ENCODE measurements at places on chromosomes 3 and 15. TPM values are rescaled to one million over a fixed set of nuclear protein-coding genes. Genes with fewer than 3 reads are reported as not detected.
A peak's percentile ranks its signal among the peaks of the same experiment; 100 is the strongest.

ANKRD63 gene
- not detected for total RNA-seq

DNA sequence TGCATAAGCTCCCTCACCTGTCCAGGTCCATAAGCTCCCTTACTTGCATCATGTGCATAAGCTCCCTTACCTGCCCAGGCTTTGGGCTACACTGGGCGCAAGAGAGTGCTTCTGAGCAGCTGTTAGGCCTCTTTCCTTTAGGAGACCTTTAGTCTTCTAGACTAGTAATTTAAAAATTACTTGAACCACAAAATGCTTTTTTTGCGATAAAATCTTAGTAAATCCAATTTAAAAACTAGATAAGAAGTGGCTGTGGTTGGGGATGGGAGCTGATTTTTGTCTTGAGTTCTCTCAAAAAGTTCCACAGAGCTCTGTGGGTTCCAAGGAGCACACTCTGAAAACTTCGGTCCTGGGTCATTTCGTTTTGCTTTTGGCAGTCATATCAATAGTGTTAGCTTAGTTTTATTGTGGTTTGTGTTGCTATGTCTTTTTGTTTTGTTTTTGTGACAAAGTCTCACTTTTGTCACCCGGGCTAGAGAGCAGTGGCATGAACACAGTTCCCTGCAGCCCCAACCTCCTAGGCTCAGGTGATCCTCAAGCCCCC lies 6.7 kb downstream of the CEMIP start:
- H3K4me1 ChIP-seq: no peaks in the 10 kb centered on the region
- no peak overlapping the region for H3K27ac ChIP-seq
- no peak for DNase-seq
- H3K4me3 ChIP-seq: no peak overlapping the region

GRCh38 chr3:13075318-13075717 lies 2.1 kb upstream of the IQSEC1 start:
- H3K4me1 ChIP-seq: peaks cover 17% of the 10 kb centered on the region
- DNase-seq: no peak
- no peaks in the 10 kb centered on the region for H3K36me3 ChIP-seq
- H3K27ac ChIP-seq: no peak overlapping the region

- H3K27me3 ChIP-seq: no peaks in the 10 kb centered on the region
- no peak overlapping the region for H3K27ac ChIP-seq
- H3K4me1 ChIP-seq: no peaks in the 10 kb centered on the region
- no peak for DNase-seq
- H3K36me3 ChIP-seq: no peaks in the 10 kb centered on the region
Observed at GRCh38 chr15:68333775-68334470, 56.4 kb downstream of the FEM1B start.

- no peak for DNase-seq
- no peak overlapping the region for H3K4me3 ChIP-seq
- H3K4me1 ChIP-seq: no peaks in the 10 kb centered on the region
- no peaks in the 10 kb centered on the region for H3K27me3 ChIP-seq
- H3K36me3 ChIP-seq: no peaks in the 10 kb centered on the region
- no peak overlapping the region for H3K27ac ChIP-seq
Observed at GRCh38 chr3:47994180-47994579, 22.0 kb downstream of the MAP4 start.

SAMMSON gene
- not detected for total RNA-seq

NDN gene
- 1.2 TPM for total RNA-seq

DUOXA1 gene
- total RNA-seq: not detected

- H3K27ac ChIP-seq: no peak overlapping the region
- no peaks in the 10 kb centered on the region for H3K36me3 ChIP-seq
Observed at GRCh38 chr3:29475305-29475840, 194.5 kb downstream of the RBMS3 start.

OR5H1 gene
- total RNA-seq: not detected

DNA sequence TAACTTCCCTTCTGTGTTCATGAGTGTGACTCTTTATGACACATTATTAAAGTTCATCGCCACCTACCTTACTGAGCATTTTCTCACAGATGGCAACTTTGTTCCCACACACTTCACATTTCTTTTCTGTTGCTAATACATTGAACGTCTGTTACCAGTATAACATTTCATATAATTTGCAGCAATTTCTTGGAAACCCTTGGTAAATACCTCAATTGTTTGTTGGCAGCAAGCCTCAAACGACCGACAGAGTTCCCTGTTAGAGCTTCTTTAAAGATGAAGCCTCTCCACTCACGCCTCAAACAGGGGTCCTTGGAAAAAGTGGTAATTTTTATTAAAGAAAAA lies 3.2 kb upstream of the CHSY1 start:
- no peaks in the 10 kb centered on the region for H3K27me3 ChIP-seq
- H3K4me1 ChIP-seq: peaks cover 14% of the 10 kb centered on the region
- H3K36me3 ChIP-seq: no peaks in the 10 kb centered on the region
- H3K4me3 ChIP-seq: no peak overlapping the region

OR5K2 gene
- total RNA-seq: not detected

CX3CR1 gene
- 0.74 TPM for total RNA-seq

GRCh38 chr15:43286074-43286473 lies 19.3 kb upstream of the TGM5 start:
- H3K36me3 ChIP-seq: no peaks in the 10 kb centered on the region
- no peak for DNase-seq
- H3K4me1 ChIP-seq: no peaks in the 10 kb centered on the region
- no peak overlapping the region for H3K4me3 ChIP-seq

DNA sequence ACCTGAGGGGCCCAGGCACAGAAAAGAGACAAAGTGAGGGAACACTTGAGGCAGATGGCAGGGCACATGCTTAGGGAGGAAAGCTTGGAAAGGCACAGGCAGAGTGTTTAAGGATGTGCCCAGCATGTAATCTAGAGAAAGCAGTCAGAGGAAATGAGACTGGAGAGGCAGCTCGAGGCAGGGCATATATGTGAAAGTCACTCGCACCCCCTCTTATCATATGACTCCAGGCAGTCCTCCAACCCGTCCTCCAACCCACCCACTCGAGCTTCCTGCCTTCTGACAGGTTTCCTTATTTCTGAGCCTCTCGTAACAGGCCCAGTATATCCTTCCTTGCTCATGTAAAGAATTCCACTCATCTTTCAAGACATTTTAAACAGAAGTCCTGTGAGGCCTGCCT lies 294.0 kb downstream of the SOX2 start:
- H3K27me3 ChIP-seq: no peaks in the 10 kb centered on the region
- no peaks in the 10 kb centered on the region for H3K4me1 ChIP-seq
- H3K27ac ChIP-seq: no peak overlapping the region
- no peak for DNase-seq

- no peaks in the 10 kb centered on the region for H3K27me3 ChIP-seq
- H3K36me3 ChIP-seq: no peaks in the 10 kb centered on the region
- H3K4me1 ChIP-seq: no peaks in the 10 kb centered on the region
- no peak overlapping the region for H3K4me3 ChIP-seq
- no peak overlapping the region for H3K27ac ChIP-seq
Observed at GRCh38 chr15:62896969-62897486, 145.5 kb upstream of the TPM1 start.

- H3K4me1 ChIP-seq: no peaks in the 10 kb centered on the region
- no peaks in the 10 kb centered on the region for H3K27me3 ChIP-seq
- DNase-seq: no peak
- H3K36me3 ChIP-seq: no peaks in the 10 kb centered on the region
- no peak overlapping the region for H3K27ac ChIP-seq
- H3K4me3 ChIP-seq: no peak overlapping the region
Observed at GRCh38 chr3:176275113-176275512, 922.2 kb downstream of the TBL1XR1 start.

- no peak for DNase-seq
- H3K36me3 ChIP-seq: no peaks in the 10 kb centered on the region
- H3K27ac ChIP-seq: no peak overlapping the region
Observed at GRCh38 chr3:133377396-133377795, 22.5 kb upstream of the BFSP2 start.

- H3K27ac ChIP-seq: no peak overlapping the region
- no peak overlapping the region for H3K4me3 ChIP-seq
- no peaks in the 10 kb centered on the region for H3K27me3 ChIP-seq
- DNase-seq: no peak
- H3K4me1 ChIP-seq: no peaks in the 10 kb centered on the region
- H3K36me3 ChIP-seq: no peaks in the 10 kb centered on the region
Observed at GRCh38 chr3:105480768-105481167, 114.1 kb downstream of the ALCAM start.

DNA sequence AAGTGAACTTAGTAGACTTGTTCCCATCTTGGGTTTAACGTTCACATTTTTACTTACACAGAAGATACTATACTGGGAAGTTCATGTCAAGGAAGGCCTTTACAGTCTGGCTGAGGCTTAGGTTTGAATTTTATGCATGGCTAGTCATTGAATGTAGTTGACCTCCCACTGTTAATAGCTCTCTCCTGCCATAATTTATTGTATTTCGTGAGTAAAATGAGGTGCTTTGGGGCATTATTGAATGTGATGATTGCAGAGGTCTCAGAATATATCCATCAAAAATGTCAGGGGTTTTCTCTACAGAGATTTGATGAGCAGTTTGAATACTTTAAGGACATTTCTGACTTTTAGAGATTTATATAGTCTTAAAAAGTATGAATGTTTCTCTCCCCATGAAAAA lies 356.6 kb upstream of the GRM7 start:
- no peaks in the 10 kb centered on the region for H3K36me3 ChIP-seq
- no peak overlapping the region for H3K27ac ChIP-seq
- H3K27me3 ChIP-seq: no peaks in the 10 kb centered on the region
- H3K4me1 ChIP-seq: no peaks in the 10 kb centered on the region
- H3K4me3 ChIP-seq: no peak overlapping the region

GRCh38 chr3:19183584-19183983 lies 35.3 kb downstream of the KCNH8 start:
- no peaks in the 10 kb centered on the region for H3K36me3 ChIP-seq
- no peak overlapping the region for H3K27ac ChIP-seq
- no peaks in the 10 kb centered on the region for H3K27me3 ChIP-seq
- H3K4me3 ChIP-seq: no peak overlapping the region

- no peaks in the 10 kb centered on the region for H3K36me3 ChIP-seq
- H3K4me1 ChIP-seq: no peaks in the 10 kb centered on the region
- H3K27ac ChIP-seq: no peak overlapping the region
- H3K4me3 ChIP-seq: no peak overlapping the region
- no peaks in the 10 kb centered on the region for H3K27me3 ChIP-seq
Observed at GRCh38 chr3:25177041-25177440, 251.0 kb upstream of the RARB start.

- H3K4me3 ChIP-seq: no peak overlapping the region
- no peaks in the 10 kb centered on the region for H3K4me1 ChIP-seq
- no peak overlapping the region for H3K27ac ChIP-seq
- DNase-seq: peak; percentile 12
- peaks cover 6% of the 10 kb centered on the region for H3K27me3 ChIP-seq
Observed at GRCh38 chr3:140898340-140899180, 43.1 kb upstream of the SLC25A36 start.

DNA sequence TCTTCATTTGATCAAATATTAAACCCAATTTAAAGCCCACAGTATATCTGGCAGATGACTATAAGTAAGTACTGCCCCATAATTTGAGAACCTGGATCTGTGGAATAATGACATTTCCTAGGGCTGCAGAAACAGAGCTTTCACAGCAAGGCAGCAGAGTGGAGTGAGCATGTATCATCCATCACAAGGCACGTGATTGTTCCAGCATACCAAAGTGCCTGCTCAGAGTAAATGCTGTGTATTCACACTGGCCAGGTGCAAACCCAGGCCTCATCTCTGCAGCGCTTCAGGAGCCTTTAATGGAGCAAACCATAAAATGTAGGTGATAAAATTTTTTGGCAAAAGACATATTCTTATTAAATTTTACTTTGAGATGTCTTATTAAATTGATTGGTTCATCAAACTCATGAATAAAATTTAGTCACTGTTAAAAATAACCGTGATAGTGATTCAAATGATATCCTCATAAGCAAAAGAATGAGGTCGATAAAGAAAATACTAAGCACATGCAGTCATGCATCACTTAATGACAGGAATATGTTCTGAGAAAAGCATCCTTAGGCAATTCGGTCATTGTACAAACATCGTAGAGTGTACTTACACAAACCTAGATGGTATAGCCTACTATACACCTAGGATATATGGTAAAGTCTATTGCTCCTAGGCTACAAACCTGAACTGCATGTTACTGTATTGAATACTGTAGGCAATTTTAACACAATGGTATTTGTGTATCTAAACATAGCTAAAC lies 99.3 kb upstream of the SLC24A5 start:
- H3K36me3 ChIP-seq: no peaks in the 10 kb centered on the region
- no peak overlapping the region for H3K27ac ChIP-seq
- no peak for DNase-seq
- no peaks in the 10 kb centered on the region for H3K4me1 ChIP-seq

NRG4 gene
- total RNA-seq: not detected

ELL3 gene
- 1.8 TPM for total RNA-seq

CFAP91 gene
- total RNA-seq: 0.64 TPM

GPR62 gene
- total RNA-seq: not detected

EFCC1 gene
- total RNA-seq: 0.11 TPM

CCR9 gene
- total RNA-seq: 8.3 TPM

MFAP1 gene
- 49.8 TPM for total RNA-seq

DNA sequence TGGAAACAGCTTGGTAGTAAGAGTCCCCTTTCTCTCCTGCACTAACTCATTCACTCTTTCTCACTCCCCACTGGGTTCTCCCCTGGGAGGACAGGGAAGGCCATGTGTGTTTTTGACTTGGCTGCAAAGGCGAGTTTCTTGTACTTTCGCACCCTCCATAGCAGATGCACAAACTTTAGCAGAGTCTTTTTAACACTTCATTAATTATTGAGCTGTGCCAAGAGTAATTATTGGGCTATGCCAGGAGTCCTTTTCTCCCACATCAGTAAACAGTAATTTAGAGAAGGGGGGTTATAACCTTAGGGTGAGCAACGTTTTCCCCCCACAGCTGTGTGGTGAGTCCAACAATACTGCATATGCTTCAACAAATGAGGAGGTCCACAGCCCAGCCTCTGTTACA lies 224.4 kb upstream of the ATP11B start:
- DNase-seq: no peak
- H3K36me3 ChIP-seq: no peaks in the 10 kb centered on the region
- no peaks in the 10 kb centered on the region for H3K4me1 ChIP-seq
- no peaks in the 10 kb centered on the region for H3K27me3 ChIP-seq

DVL3 gene
- total RNA-seq: 38.5 TPM

ZNF660 gene
- total RNA-seq: 0.53 TPM

GRAMD2A gene
- not detected for total RNA-seq

DNA sequence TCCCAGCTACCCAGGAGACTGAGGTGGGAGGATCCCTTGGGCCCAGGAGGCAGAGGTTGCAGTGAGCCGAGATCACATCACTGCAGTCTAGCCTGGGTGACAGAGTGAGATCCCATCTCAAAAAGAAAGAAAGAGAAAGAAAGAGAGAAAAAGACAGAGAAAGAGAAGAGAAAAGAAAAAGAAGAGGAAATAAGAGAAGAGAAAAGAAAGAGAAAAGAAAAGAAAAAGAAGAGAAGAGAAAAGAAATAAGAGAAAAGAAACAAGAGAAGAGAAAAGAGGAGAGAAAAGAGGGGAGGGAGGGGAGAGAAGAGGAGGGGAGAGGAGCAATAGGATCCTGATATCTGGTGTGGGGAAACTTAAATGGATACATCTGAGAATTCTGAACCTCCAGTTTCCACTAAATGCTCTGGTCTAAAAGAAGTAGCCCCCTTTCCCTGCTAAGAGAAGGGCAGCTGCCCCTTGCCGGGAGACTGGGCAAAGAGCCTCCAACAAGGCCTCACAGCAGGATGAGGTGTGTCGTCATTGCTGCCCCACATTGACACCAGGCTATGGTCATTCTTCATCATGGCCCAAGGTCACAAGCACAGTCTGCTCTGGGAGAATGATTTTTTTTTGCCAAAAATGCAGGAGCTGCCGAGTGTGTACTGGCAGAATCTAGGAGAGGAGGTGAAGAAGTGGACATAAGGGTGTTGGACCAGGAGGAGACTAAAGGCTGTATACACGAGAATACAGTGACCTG lies 21.1 kb upstream of the COMMD4 start:
- H3K36me3 ChIP-seq: no peaks in the 10 kb centered on the region
- no peak overlapping the region for H3K27ac ChIP-seq
- no peak overlapping the region for H3K4me3 ChIP-seq
- H3K4me1 ChIP-seq: no peaks in the 10 kb centered on the region
- H3K27me3 ChIP-seq: no peaks in the 10 kb centered on the region
- no peak for DNase-seq

MNS1 gene
- 0.74 TPM for total RNA-seq

SPG11 gene
- total RNA-seq: 62.1 TPM
